RPMI8226 (cell line): ENCODE measurements at places on chromosomes 5 and 9.

- no peak for DNase-seq
Observed at GRCh38 chr5:58266402-58266801, 193.5 kb downstream of the PLK2 start.

DNA sequence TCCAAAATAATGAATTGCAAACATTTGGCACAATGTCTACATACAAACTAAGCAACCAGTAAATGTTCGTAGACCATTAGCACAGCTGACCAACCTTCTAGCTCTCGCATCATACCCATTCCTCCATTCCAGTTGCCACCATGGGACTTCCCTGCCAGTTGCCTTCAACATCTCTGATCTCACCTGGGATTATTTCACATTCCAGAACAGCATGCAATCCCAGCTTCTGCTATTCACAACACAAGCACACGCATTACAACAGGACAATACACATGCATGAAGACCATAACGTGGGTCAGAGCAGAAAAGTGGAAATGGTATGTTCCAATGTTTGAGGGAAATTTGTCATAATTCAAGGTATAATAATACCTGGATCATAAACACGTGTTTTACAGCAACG, 848.2 kb upstream of the DMAC1 start:
- no peak for DNase-seq

- no peak for DNase-seq
Observed at GRCh38 chr5:179536676-179537075, 13.7 kb upstream of the RUFY1 start.

GRCh38 chr5:72146056-72146455, 38.8 kb downstream of the MAP1B start:
- no peak for DNase-seq

DNA sequence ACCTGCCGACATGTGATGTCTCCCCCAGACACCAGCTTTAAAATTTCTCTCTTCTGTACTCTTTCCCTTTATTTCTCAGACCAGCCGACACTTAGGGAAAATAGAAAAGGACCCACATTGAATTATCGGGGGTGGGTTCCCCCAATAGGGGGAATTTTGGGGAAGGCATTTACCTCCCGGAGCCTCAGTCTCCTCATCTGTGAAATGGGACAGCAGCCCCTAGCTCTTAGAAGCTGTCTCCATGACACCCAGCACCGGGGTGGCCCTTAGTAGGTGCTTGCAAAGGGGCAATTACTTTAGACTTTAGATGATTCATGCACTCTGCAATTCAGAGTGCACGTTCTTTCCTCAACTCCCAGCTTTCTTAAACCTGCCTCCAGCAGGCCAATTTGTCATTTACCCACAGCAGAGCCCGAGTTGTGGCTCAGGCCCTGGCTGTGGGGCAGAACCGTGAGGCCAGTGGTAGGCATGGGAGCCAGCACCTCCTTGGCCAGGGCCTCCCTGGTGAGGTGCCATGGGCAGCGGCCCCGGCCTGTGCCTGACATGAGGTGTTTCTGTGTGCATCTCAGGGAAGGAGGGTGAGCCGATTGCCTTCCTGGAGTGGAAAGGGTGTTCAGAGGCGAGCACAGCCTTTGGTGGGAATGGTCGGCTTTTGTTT, 51.7 kb downstream of the SH3PXD2B start:
- no peak for DNase-seq

DNA sequence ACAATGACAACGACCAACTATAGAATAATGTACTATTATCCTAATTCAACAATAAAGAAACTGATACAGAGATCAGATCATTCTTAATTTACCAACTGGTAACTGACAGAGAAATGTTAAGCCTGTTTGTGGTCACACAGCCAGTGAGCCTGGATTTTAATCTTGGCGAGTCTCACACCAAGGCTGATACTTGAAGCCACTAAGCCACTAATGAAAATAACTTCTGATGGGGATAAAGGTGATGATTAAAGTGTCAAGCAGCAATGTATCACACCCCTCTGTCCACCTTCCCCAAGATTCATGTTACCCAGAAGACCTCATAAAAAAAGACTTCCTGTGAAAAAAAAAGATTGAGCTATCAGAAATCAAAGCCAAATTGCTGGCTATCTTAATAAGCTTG, 350.5 kb downstream of the SPOCK1 start:
- no peak for DNase-seq

- DNase-seq = no peak
Observed at GRCh38 chr5:63249960-63250359, 671.3 kb downstream of the LRRC70 start.

GRCh38 chr5:89934069-89934468, 475.5 kb downstream of the CETN3 start:
- DNase-seq = no peak

- DNase-seq = no peak
Observed at GRCh38 chr5:42943931-42944631, 96.0 kb downstream of the ANXA2R start.

GRCh38 chr5:15798006-15798405, 298.0 kb downstream of the FBXL7 start:
- no peak for DNase-seq

DNA sequence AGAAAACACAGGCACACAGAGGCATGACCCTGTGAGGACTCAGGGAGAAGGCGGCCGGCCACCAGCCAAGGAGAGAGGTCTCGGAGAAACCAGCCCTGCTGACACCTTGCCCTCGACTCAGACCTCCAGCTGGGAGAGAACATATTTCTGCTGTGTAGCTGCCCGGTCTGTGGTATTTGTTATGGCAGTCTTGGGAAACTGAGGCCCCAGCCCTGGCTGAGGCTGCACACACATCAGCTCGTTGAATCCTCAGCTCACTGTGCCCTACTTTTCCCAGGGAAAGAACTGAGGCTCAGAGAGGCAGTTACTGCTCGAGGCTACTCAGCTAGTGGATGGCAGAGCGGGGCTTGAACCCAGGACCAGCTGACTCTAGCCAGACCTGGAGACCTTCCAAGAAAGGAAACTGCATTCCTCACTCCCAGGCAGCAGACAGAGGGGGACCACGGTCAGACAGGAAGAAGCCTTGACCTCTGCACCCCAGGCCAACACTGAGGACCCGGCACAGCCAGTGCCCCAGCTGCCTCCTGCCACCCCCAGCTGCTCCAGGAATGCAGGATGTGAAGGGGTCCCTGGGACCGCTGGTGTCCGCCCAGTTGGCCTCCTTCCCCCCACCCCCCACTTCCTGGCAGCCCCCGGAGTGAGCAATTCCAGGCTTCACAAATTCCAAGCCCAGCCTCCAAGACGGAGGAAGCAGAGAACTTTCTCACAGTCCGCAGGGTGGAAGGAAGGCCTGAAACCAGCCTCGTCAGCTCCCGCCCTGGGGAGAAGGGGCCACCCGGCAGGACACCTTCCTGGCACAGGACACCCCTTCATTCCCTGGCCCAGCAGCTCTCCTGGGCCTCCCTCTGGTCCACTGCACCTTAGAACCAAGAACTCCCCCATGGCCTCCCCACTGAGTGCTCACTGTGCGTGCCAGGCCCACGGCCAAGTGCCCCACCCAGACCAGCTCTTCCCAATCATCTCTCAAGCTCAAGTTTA, 69.9 kb downstream of the LRSAM1 start:
- DNase-seq = no peak

GRCh38 chr5:2001300-2001699, 118.6 kb upstream of the IRX4 start:
- peak; percentile 84 for DNase-seq

DNA sequence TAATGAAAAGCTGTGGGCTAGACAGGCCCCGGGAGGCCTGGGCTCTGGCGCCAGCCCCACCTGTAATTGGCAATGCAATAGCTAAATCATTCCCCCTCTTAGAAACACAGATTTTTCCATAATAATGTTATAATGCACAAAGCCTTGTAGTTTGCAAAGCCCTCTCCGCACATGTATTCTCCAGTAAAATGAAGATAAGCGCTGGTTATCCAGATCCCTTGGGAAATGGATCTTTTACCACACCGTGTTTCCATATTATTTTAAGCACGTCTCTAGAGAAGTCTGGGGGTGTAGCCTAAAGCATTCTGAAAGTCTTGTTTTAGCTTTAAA, 1.1 kb upstream of the APBA1 start:
- no peak for DNase-seq
